Neural progenitor cell (in vitro differentiated cells): ENCODE measurements at places on chromosomes 2 and 18. TPM values are rescaled to one million over a fixed set of nuclear protein-coding genes. Genes with fewer than 3 reads are reported as not detected.

- DNase-seq, result peak; percentile 85
- H3K27ac ChIP-seq, result no peak overlapping the region
- no peaks in the 10 kb centered on the region for H3K36me3 ChIP-seq
These were observed 63.3 kb downstream of the RAB31 start for GRCh38 chr18:9771261-9771976.

The EHD3 gene
- 3.9 and 10.7 TPM in 2 replicates for total RNA-seq

The CROCC2 gene
- not detected in 2 replicates for total RNA-seq

- H3K27ac ChIP-seq, result no peak overlapping the region
- DNase-seq, result no peak
- H3K4me3 ChIP-seq, result no peak overlapping the region
- H3K4me1 ChIP-seq, result no peaks in the 10 kb centered on the region
These were observed 37.0 kb downstream of the PIK3C3 start for GRCh38 chr18:41992066-41992465.
